Tongue (tissue), 3 donors: ENCODE measurements at places on chromosomes 4 and X. TPM values are rescaled to one million over a fixed set of nuclear protein-coding genes. Genes with fewer than 3 reads are reported as not detected.
A peak's percentile ranks its signal among the peaks of the same experiment; 100 is the strongest.

MSANTD1 gene
- total RNA-seq = 1.1 TPM

PITX2 gene
- 58.0 TPM for total RNA-seq

DNA sequence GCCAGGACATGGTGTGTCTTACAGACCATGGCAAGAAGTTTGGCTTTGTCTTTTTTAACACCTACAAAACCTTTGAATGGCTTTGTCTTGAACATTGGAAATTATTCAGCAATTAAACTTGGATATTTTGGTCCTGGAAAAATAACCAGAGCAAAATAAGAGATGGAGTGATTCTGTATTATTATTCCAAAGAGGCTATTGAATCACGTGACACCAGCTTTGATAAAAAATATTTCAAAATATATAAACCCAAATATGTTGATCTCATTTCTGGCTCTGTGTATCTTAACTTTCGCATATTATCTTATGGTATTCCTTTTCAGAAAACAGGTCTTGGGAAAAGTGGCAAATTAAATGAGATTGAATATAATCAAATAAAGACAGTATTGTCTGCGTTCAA lies 32.6 kb upstream of the GIMD1 start:
- no peak for DNase-seq

GRCh38 chr4:78079726-78080430 lies 22.8 kb downstream of the FRAS1 start:
- peak; percentile 20 for DNase-seq

DNA sequence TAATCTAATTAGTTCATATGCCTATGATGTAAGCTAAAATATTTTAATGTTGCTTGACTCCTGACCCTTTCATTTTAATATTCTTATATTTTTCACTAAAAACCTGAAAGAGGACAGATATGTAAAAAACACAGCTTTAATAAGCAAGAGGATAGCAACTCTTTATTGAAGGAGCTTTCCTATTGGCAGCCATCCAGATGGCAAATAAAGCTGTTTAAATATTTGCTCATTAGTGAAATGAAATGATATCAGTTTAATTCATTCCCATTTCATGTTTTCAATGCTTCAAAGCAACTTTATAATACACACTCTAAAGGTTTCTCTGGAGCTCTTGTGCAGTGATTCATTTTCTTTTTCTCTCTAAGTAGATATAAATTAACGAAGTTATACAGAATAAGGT lies 473.4 kb downstream of the PCDH7 start:
- DNase-seq = peak; percentile 34

GRCh38 chr4:154741922-154742850 lies 1.6 kb upstream of the LRAT start:
- peak; percentile 15 for DNase-seq

DNA sequence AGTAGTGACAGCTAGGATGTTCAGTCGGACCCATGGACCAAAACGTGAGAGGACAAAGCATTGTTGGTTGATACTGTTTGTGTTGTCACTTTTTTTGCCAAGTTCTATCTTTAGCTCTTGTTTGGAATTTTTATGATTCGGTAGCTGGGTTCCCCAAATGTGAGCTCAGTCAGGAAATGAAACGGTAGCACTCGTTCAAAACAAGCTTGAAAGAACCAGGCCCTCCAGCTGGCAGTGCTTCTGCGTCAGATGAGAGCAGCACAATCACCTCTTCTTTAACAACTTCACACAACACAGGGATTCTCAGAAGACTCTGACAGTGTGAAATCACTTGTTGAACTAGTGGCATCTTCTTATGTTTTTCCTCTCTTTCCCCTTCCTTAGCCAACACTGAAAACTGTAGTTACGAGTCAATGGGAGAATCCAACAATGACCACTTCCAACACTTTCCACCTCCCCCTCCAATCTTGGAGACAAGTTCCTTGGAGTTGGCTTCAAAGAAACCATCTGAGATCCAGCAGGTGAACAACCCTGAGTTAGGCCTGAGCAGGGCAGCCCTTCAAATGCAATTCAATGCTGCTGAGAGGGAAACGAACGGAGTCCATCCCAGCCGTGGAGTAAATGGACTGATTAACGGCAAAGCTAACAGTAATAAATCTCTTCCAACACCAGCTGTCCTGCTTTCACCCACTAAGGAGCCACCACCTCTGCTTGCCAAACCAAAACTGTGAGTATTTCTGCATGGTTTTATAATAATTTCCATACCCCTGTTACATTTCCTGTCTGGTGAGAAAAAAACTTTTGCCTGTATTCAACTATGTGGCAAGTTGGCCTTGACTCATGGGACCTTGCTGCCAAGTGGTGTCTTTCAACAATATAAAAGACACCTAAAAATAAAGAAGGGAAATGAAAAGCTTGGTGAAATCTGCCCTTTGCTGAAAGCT lies 214.6 kb downstream of the PALLD start:
- DNase-seq = no peak

GRCh38 chrX:45191383-45191782 lies 9.3 kb downstream of the DIPK2B start:
- no peak for DNase-seq
